ENCODE measurements at places on chromosomes 12 and 14.

GRCh38 chr14:55031190-55031589 lies 4.2 kb downstream of the SOCS4 start:
- DNase-seq, result no peak

- DNase-seq, result no peak
Measured at GRCh38 chr12:105922670-105923102, 216.1 kb downstream of the NUAK1 start.

DNA sequence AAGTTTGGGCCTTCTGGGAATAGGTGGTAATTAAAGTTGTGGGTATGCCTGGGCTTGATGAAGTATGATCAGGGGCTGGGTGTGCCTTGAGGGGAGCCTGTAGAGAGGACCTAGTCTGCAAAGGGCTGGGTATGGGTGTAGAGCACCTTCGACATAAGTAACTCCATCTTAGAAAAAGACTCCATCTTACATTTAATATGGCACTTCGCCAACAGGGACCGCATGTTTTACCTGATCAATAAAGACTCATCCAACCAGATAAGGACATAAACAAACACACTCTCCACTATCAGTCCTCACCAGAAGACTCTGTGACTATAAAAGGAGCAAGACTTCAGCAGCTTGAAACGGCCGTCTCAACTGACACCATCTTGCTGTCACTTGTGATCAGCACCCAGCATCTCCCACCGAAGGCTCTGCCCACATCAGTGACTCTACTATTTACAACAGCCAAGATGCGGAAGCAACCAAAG lies 23.5 kb upstream of the GPR68 start:
- DNase-seq, result no peak

GRCh38 chr14:49896966-49897365 lies 4.1 kb downstream of the ARF6 start:
- no peak for DNase-seq

DNA sequence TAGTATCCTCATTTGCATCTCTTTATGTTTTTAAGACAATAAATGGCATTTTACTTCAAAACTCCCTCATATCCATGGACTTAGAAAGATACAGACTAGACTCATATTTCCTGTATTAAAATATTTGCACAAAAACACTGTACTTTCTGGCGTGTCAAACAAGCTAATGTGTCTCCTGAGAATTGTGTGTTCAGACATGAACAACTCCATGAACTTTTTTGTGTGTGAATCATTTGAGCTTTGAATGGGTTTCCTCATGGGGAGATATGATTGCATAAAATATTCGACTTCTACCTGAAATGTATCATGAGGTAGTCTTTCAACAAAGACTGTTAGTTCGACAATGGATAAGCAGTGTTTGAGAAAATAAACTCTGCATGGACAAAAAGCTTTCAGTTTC lies 58.8 kb downstream of the TMEM30B start:
- DNase-seq, result no peak

DNA sequence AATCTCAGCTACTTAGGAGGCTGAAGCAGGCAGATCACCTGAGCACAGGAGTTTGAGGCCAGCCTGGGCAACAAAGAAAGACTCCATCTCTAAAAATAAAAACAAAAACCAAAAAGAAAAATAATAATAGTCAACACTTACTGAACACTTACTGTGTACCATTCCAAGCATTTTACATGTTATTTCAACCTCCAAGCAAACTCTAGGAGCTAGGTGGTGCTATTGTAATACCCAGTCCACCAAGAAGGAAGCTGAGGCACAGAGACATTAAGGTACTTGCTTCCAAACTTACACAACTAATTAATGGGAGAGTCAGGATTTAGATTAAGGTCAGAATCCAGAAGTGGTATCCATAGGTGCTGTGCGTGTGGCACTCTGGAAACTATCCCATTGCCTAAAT lies 13.7 kb upstream of the OR6J1 start:
- DNase-seq, result no peak

DNA sequence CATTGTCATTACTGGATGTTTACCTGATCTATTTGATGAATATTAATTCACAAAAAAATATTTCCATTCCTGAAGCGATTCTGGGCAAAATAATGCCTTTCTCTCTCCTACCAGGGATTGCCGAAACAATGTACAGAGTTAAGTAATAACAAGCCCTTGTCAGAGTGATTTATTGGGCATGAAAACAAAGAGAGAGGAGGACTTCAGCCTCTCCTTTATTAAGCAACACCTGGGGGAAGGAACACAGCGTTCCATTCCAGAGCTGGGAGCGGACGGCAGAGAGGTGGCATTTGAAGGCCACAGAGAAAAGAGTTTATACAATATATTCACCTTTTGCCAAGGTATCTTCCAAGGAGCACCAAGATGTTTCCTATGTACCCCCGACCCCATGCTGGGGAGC lies 165.8 kb downstream of the KSR2 start:
- no peak for DNase-seq

- no peak for DNase-seq
Measured at GRCh38 chr12:14621826-14622225, 54.1 kb upstream of the PLBD1 start.

DNA sequence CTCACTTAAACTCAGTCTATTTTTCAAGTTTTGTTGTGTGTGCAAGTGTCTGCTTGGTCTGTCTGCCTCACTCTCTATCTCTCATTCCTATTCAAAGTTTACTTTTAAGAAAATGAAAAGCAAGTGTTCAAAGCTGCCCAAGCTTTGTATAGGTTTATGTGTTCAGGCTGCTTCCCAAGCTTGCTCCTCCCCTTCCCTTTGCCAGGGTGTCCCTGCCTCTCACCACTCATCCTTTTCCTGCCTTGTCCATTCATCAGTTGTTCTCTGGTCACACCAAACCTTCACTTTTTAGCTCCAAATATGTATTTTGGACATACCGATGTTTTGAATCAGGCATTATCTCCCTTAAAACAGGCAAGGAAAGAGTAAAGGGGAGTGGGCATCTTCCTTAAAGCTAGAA lies 41.3 kb downstream of the STK38L start:
- no peak for DNase-seq

DNA sequence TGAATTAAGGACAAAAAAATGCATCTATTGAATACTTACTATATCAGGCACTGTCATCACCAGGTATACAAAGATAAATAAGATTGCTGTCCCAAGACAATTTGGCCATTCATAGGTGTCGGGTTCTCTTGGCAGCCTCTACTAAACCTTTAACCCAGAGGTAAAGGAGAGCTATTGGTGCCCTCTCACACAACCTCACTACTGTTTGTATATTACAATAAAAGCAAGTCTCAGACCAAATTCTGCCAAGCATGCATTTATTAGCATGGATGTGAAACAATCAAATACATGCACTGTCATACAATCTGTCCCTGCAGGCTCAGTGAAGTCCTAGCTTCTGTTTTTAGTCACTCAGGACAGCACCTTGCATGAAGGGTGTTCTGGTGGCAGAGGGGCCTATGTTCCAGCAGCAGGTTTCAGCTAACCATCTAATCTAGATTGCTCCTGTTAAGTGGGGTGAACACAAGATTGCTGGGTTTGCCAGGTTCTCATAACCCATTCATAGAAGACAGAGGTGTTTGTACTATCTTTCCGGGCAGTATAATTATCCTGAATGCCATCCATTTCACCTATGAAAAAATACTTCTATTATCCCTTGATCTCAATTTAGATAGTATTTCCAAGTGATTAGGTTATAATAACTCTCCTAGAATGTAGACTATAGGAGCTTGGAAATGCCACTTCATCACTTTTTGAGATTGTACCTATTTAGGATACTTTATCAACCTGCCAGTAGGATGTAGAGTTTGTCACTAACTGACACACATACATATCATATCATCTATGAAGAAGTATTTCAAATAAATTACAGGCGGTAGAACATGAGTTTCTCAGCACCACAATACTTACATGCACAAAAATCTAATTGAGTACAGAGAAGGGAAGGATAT lies 254.0 kb upstream of the KRR1 start:
- DNase-seq, result no peak

DNA sequence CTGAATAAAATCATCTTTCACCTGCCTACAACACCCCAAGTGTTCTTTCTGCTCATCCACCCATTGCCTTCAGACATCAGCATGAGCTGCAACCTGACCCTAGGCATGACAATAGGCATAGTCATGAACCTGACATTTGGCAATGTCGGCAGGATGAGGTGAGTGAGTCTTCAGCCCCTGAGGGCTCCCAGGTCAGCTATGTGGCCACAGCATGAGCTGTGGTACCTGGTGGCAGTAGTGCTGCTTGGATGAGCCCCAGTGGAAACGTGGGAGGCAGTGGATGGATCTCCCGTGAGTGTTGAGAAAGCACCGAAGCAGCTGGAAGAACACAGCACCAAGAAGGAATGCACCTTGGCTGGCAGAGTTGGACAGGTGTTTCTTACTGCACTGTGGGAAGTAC lies 334.8 kb upstream of the FAR2 start:
- no peak for DNase-seq

DNA sequence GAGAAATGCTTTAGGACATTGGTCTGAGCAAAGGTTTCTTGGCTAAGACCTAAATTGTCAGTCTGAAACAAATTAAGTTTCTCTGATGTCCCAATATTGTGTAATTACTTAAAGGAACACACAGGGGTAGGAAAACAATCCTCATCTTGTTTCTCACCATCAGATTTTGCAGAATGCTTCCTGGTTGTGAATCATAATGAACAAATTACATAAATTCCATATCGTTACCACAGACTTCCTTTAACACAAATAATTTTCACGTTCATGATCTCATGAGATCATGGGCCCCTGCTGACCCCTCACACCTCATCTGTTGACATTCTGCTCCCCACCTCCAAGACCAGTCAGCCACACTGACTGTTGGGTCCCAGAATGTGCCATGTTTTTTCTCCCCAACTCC lies 194.1 kb downstream of the MON2 start:
- DNase-seq, result no peak

- no peak for DNase-seq
Measured at GRCh38 chr14:51024377-51024776, 70.5 kb downstream of the TRIM9 start.

DNA sequence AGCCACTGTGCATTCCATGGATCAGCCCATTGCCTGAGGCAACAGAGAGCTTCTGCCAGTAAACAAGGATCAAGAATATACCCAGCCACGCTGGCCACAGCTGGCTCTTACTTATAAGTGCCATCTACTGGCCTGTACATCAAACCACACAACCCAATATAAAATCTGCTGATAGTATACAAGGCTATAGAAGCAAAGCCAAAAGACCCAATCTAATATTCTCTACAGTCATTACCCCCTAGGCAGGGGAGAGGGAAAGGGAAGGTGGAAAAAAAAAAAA lies 4.4 kb upstream of the FAM186B start:
- DNase-seq, result no peak

GRCh38 chr12:93243382-93243688 lies 134.4 kb upstream of the NUDT4 start:
- DNase-seq, result no peak

GRCh38 chr14:23861666-23862065 lies 91.9 kb upstream of the DHRS4 start:
- DNase-seq, result no peak

DNA sequence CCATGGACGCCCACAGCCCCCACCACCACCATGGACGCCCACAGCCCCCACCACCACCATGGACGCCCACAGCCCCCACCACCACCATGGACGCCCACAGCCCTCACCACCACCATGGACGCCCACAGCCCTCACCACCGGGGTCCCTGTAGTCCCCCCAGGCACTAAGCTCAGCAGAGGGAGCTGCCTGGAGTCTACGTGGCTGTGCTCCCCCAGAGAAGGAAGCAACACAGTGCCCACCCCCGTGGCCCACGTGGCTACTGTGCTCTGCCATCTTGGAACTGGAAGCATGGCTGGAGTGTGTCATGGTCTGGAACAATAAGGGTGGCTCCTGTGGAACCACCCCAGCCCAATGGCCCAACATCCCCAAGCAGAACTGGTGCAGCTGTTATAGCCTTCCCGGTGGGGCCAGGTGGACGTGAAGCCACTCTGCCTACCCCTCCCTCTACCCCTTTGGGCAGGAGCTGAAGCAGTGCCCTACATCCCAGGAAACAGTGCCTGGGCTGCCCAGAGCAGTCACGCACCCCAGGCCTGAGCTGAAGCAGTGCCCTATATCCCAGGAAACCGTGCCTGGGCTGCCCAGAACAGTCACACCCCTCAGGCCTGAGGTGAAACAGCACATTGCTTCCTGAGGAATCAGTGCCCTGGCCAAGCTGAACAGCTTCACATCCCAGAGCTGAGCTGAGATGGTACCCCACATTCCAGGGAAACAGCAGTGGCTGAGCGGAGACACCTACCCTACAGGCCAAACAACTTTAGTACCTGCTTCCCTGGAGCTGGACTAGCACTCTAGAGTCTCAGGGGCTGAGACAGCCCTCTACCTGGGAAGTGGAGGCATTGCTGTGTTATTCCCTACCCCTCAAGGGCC lies 9.0 kb upstream of the SFSWAP start:
- no peak for DNase-seq

DNA sequence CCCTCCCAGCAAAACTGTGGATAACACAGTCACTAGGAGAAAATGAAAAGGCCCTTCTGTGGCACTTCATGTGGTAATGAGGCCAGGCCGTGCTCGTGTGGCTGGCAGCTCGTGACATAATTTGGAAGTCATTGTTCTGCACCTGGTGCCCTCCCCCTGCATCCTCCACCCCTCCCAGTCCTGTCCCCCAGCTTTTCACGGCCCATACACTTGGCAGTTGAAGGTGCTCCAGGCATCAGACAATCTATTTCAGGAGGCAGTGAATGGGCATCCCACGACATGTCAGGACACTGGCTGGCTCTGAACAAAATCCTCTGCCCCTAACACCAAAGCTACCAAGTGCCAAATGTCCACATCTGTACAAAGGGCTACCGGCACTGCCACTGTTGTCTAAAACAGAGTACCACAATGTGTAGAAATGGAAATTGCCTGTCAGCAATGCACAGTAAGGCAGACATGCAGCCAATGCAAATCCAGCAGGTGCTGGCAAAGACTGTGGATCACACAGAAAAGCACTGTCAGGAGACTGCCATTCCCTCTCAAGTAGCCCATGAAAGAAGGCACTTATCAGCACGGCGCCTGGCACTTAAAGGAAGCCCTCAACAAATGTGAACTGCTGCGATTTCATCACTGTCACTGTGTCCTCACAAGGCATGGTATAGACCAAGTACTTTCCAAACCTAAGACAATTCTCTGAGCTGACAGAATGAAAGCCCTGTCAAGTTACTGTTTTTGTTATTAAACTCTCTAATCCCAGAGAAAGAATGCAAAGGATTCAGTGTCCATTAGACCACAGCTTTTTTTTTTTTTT lies 39.1 kb downstream of the CORO1C start:
- no peak for DNase-seq

GRCh38 chr12:3214526-3215365 lies 137.6 kb downstream of the TSPAN9 start:
- DNase-seq, result no peak

DNA sequence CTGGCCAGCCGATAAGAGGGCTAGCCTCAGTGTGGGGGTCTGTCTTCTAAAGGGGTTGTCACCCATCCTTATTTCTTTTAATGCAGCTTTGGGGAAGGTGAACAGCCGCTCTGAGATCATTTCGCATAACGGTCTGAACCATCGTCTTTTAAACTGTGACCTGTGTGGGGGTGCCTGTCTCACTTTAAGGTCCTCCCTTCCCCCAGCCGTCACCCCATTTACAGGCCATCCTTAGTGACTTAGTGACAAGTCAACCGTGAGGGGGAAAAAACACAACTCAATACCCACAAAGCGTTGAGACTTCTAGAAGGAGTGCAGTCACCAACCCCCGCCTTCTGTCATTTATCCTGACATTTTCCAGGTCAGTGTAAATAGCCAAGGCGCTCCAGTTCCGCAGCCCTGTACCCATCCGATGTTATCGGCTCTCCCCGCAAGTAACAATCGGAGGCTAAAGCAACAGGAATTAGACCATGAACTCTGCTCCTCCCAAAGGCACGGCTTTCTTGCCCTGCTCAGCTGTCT lies 505 bp upstream of the DENND5B start:
- no peak for DNase-seq
